Chondrocyte (in vitro differentiated cells): ENCODE measurements at places on chromosomes 13 and 19. TPM values are rescaled to one million over a fixed set of nuclear protein-coding genes. Genes with fewer than 3 reads are reported as not detected.

The CRB3 gene
- total RNA-seq: 0.32 TPM in 1 of 3 replicates, not detected in the others

The LIN37 gene
- total RNA-seq: 11.9 to 18.6 TPM (median 13.5 TPM) in 3 replicates

The KLK2 gene
- not detected in 3 replicates for total RNA-seq

- no peak for DNase-seq
Measured at GRCh38 chr19:46495786-46496099, at the start of gene PNMA8B. Gene PNMA8B (minus strand): TSS chr19:46495867. CDS start chr19:46495465, 402 bp downstream.

The PIH1D1 gene
- total RNA-seq: 52.1 to 60.2 TPM (median 54.6 TPM) in 3 replicates

DNA sequence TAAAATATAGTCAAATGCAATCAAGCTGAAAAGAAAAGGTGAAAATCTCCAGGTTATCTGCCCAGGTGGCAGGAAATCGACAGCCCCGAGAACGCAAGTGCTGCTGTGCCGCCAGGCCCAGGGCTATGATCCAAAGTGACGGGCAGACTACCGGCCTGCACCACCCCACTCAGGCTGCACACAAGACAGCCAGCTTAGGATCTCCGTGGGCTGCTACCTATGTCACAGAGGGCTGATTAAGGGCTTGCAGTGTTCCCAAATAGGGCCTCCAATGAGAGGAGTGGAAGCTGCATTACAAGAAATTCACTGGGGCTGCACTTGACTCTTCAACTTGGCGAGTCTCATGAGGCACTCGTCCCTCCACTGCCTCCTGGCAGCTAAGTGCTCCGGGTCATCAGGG is 121.8 kb downstream of the CRYL1 start:
- DNase-seq: no peak

- DNase-seq: peak; percentile 65
Measured at GRCh38 chr13:113646921-113647340, 11.1 kb downstream of the ATP4B start.

DNA sequence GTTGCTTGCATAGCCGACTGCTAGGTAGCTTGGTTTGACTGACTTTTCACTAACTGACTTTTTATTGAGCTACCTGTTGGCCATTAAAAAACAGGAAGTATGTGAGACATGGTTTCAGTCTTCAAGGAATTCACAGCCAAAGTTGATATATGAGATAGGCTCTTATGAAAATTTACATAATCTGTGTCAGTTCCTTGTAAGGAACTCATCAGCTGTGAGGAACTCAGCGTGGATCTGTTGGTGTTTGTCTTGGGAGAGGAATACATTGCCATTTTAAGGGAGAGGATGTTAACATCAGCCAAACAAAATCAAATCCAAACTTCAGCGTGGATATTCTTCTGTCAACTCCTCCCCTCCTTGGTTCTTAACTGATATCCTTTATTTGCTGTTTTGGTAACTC is 2.0 kb downstream of the RNF113B start:
- no peak for DNase-seq

- DNase-seq: no peak
Measured at GRCh38 chr19:12801466-12802266, at the start of the genes PRDX2 and THSD8. Gene PRDX2 (minus strand): TSS chr19:12801800. CDS start chr19:12801261, 539 bp downstream. Gene THSD8 (plus strand): TSS chr19:12802069. CDS start chr19:12802072, 3 bp downstream.

The ZNF324B gene
- total RNA-seq: 6.3 to 9.8 TPM (median 7.5 TPM) in 3 replicates

DNA sequence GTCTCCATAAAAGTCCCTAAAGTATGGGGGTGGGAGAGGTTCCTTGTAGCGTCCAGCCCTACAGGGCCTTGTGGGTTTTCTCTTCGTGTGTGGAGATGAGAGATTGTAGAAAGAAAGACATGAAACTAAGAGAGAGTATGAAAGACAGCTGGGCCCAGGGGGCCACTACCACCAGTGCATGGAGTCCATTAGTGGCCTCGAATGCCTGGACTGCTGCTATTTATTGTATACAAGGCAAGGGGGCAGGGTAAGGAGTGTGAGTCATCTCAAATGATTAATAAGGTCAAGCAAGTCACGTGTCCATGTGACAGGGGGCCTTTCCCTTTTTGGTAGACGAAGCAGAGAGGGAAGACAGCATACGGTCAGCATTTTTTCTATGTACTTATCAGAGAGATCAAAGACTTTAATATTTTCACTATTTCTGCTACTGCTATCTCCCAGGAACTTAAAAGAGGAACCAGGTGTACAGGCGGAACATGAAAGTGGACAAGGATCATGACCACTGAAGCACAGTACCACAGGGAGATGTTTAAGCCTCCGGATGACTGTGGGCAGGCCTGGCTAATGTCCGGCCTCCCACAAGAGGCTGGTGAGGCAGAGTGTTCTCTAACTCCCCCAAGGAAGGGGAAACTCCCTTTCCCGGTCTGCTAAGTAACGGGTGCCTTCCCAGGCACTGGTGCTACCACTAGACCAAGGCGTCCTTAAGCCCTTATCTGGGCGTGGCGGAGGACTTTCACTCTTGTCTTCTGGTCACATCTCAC is 25.5 kb downstream of the FGF21 start:
- DNase-seq: no peak

The KLK3 gene
- total RNA-seq: not detected in 3 replicates

DNA sequence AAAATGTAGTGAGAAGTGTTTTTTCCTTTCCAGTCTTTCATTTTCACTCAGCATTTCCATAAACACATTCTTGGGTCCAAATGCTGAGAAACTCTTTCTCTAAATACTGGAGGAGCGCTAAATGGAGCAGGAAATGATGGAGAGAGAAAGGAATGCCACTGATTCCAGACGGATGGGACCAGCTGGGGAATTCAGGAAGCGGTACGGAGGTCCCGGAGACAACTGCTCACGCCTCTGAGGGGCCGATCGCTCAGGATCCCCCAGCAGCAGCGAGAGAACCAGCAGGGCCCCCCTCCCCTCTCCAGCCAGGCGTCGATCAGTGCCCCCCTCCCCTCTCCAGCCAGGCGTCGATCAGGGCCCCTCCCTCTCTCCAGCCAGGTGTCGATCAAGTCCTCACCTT is 13.2 kb downstream of the RASA3 start:
- peak; percentile 60 for DNase-seq

The HDGFL2 gene
- 50.0 to 66.5 TPM (median 51.7 TPM) in 3 replicates for total RNA-seq

DNA sequence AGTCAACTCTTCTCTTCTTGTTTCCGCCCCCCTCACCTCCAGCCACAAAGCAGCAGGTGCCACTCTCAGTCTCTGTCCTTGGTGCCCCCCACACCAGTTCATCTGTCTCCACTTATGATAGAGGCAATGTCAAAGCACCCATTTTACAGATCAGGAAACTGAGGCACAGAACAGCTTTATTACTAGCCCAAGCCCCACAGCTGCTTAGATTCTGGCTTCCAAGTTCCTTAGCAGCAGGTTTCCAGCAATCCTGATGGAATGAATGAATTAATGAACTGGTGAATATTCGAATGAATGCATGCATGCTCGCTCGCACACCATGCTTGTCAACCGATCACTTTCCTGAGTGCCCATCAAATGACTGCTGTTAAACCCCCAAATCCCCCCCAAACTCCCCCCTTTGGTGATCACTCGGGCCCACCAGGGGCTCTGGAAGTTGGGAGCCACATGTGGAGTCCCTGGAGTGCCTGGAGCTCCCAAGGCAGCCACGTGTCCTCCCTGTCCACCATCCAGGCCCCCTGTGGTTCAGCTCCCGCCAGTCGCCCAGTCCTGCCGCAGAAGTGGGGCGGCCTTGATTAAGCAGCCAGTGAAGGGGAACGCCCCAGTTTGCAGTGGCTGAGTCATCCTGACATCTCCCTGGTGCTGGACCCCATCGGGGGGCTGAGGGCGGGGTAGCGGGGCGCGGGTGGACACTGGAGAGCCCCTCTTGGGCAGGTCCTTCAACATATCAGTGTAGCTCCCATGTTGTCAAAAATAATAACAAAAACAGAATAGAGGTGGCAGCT is 6.8 kb downstream of the PTPRS start:
- no peak for DNase-seq

DNA sequence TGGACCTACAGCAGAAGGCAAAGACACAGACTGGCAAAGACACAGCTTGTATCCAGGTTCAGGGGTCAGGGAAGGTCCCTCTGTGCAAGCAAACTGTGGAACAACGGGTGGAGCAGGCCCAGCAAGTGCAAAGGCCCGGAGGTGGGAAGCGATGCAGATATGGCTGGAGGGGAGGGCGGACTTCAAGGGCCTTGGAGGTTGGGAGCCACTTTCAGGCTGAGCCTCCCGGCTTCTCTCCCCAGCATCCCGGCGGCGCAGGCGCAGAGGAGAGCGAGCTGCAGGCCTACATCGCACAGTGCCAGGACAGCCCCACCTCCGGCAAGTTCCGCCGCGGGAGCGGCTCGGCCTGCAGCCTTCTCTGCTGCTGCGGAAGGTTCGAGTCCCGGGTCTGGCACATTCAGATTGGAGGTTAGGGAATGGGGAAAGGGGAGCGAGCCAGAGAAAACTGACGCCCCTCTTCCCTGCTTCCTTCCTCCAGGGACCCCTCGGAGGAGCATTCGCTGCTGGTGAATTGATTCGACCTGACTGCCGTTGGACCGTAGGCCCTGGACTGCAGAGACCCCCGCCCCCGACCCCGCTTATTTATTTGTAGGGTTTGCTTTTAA is 2.1 kb upstream of the PNPLA6 start:
- no peak for DNase-seq

- no peak for DNase-seq
Measured at GRCh38 chr13:113518076-113518803, 27.7 kb upstream of the DCUN1D2 start.

The SHANK1 gene
- 0.27 to 0.65 TPM (median 0.41 TPM) in 3 replicates for total RNA-seq

GRCh38 chr13:97616385-97616784 is 182.4 kb downstream of the RAP2A start:
- DNase-seq: no peak

The LILRA5 gene
- total RNA-seq: not detected in 3 replicates

The KLK12 gene
- total RNA-seq: not detected in 3 replicates

The IL12RB1 gene
- not detected in 3 replicates for total RNA-seq

The LRRC8E gene
- 1.9 to 6.9 TPM (median 4.8 TPM) in 3 replicates for total RNA-seq

The ZNF98 gene
- not detected in 3 replicates for total RNA-seq

DNA sequence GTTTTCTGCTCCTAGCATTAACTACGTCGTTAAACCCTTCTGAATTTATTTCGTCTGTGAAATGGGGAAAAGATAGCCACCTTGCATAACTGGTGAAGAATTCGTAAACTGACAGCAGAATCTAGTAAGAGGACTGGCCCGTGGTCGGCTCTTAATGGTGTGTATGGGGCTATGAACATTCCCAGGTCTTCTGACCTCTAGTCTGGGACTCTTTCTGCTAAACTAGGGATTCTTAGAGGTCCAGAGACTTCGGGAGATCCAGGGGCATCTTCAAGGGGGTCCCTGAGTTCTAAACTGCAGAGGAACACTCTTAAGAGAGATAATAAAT is 231.1 kb upstream of the SERP2 start:
- no peak for DNase-seq

The SYT5 gene
- 0.80 TPM in 1 of 3 replicates, not detected in the others for total RNA-seq
